ENCODE measurements at places on chromosomes 6 and 20.
A peak's percentile ranks its signal among the peaks of the same experiment; 100 is the strongest.

DNA sequence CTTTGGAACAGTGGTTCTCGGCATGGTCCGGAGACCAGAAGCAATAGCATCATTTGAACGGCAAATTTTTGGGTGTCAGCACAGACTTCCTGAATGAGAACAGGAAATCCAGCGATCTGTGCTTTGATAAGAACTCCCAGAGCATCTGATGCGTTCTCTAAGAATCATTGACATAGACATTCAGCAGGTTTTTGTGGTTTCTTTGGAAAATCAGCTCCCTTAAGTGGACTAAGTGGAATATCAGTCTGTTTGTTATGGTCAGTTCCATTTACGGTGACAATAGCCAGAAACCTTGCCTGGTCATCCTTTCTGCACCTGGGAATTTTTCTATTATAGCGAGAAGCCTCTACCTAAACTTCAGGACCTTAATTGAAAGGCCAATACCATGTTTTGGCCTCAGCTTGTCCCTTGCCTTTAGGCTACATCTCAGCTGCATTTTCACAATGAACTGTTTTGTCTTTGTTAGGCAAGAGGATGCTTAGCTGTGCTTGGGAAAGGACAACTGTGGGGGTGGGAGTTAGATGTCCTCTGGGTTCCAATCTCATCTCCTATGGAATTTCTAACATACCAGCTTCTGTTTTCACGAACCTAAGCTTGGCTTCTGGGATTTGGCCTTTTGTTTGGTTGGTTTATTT is 299.7 kb downstream of the CDKAL1 start:
- no peak overlapping the region for H3K27ac ChIP-seq
- DNase-seq = no peak
- H3K4me3 ChIP-seq = no peak overlapping the region
- H3K27me3 ChIP-seq = no peaks in the 10 kb centered on the region

GRCh38 chr6:138545621-138545980 is 46.3 kb upstream of the NHSL1 start:
- H3K4me3 ChIP-seq = no peak overlapping the region
- DNase-seq = no peak
- peaks cover 28% of the 10 kb centered on the region for H3K27me3 ChIP-seq
- no peak overlapping the region for H3K27ac ChIP-seq
- no peaks in the 10 kb centered on the region for H3K36me3 ChIP-seq
- H3K4me1 ChIP-seq = peaks cover 14% of the 10 kb centered on the region

GRCh38 chr6:111748231-111748647 is 125.0 kb downstream of the FYN start:
- no peak overlapping the region for H3K4me3 ChIP-seq
- H3K4me1 ChIP-seq = peaks cover 92% of the 10 kb centered on the region
- peak overlapping the region; percentile 59 for H3K27ac ChIP-seq
- no peak for DNase-seq
- no peaks in the 10 kb centered on the region for H3K27me3 ChIP-seq

- H3K4me3 ChIP-seq = no peak overlapping the region
- peaks cover 54% of the 10 kb centered on the region for H3K27me3 ChIP-seq
- no peak overlapping the region for H3K27ac ChIP-seq
Measured at GRCh38 chr20:45103072-45103471, 2.1 kb upstream of the KCNS1 start.

DNA sequence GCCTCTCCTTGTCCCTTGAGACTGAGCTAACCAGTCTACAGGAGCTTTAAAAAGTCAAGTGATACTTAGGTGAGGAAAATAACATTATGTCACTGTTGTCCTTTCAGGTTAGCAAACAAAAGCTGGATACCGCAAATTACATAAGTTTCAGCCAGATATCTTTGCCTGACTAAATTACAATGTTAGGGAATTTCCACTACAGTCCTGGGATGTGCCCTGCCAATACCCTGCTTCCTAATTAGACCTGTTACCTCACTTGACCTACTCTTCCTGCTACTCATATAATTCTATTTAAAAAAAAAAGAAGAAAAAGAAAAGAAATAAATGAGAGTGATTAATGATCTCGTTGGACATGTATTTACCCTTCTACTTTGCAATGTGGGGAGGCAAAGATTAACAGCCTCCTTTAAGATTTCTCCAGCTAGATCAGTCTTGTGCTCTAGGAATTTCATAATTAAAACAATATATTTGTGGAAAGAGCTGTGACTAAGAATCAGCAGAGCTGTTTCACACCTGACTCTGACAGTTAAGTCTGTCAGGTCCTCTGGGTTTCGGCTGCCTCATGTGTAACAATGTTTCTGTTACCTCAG is 318.9 kb downstream of the HDGFL1 start:
- H3K4me3 ChIP-seq = no peak overlapping the region
- no peak for DNase-seq
- H3K4me1 ChIP-seq = no peaks in the 10 kb centered on the region

All from activated CD8-positive, alpha-beta memory T cell treated with anti-CD3 and anti-CD28 coated beads, Interleukin-2, amount 10 ng/mL, durations not matched to agents 7 days and 5 days (primary cell).